ENCODE measurements at places on chromosomes 1 and 21.
A peak's percentile ranks its signal among the peaks of the same experiment; 100 is the strongest.

GRCh38 chr1:224223819-224224714 lies 41.0 kb downstream of the DEGS1 start:
- DNase-seq = peak; percentile 68

- no peak for DNase-seq
These were observed 14.9 kb downstream of the TTC34 start for GRCh38 chr1:2786329-2787162.

GRCh38 chr1:166064313-166064926 lies 102.4 kb downstream of the FAM78B start:
- no peak for DNase-seq

DNA sequence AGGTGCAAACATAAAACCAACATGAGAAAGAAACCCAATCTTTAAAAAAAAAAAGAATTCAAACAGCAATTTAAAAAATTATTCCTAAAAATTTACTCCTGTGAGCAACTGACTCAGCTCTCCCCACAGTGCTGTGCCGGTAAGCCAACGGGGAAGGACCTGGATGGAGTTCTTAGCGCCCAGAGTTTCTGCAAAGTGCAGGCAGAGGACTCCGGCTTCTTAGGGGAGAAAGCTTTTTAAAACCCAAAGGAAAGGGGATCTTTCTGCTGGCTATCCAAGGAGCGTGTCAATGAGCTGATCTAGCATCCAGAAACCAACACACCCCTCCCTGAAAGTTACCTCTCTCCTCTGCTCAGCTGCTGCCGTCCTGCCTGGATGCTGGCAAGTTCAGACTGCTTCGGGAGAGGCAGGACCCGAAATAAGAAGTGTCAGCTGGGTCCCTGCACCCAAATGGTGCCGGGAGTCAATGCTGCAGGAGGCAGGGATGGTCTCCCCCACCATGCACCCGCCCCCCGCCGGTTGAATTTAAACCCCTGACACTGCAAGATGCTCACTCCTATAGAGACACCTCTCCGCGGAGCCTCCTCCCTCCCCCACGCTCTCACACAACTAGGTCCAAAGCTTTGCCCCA lies 32.2 kb upstream of the H6PD start:
- DNase-seq = no peak

DNA sequence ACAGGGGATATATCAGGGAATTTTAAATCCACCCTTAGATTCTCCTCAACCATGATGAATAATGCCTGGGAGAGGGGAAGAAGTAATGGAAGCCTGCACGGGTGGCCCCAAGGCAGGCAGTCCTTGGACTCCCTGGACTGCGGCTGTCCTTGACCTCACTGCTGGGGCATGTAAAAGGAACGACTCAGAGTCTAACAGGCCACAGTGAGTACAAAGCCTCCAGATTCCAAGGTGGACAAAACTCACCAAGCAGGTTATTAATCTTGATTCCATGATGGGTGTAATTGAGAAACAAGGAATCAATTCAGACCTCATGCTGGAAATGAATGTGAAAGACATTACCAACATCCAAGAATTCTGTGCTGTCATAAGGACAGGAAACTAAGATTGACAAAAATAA lies 13.0 kb upstream of the ARHGAP29 start:
- DNase-seq = no peak

DNA sequence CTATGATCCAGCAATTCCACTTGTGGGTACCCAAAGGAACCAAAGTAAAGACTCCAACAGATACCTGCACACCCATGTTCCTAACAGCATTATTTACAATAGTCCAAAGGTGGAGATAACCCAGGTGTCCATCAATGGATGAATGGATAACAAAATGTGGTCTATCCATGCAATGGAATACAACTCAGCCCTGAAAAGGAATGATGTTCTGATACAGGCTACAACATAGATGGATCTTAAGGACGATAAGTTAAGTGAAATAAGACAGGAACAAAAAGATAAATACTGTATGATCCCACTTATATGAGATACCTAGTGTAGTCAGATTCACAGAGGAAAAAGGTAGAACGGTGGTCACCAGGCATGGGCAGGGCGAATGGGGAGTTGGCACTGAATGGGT lies 69.7 kb downstream of the GNG4 start:
- DNase-seq = no peak

DNA sequence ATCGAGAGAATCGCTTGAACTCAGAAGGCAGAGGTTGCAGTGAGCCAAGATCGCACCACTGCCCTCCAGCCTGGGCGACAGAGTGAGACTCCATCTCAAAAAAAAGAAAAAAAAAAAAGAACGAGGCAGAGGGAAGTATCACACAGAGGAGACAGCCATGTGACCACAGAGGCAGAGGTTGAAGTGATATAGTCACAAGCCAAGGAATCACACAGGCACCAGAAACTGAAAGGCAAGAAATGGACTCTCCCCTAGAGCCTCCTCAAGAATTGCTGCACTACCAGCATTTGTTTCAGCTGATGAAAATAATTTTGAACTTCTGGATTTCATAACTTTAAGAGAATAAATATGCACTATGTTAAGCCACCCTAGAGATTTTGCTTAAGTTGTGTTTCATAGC lies 459.6 kb downstream of the PTPRC start:
- no peak for DNase-seq

DNA sequence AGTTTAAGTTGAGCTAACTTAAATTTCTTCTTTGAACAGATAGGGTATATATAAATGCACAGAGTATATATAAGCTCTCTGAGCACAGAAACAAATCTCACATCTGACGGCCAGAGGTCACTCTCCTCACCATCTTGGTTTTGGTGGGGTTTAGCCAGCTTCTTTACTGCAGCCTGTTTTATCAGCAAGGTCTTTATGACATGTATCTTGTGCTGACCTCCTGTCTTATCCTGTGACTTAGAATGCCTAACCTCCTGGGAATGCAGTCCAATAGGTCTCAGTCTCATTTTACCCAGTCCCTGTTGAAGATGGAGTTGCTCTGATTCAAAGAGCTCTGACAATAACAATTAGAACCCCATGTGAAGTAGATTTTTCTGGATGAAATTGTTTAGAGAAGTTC lies 1.6 kb upstream of the MOV10 start:
- no peak for DNase-seq

GRCh38 chr21:42362700-42363099 lies 3.6 kb downstream of the TFF1 start:
- no peak for DNase-seq

DNA sequence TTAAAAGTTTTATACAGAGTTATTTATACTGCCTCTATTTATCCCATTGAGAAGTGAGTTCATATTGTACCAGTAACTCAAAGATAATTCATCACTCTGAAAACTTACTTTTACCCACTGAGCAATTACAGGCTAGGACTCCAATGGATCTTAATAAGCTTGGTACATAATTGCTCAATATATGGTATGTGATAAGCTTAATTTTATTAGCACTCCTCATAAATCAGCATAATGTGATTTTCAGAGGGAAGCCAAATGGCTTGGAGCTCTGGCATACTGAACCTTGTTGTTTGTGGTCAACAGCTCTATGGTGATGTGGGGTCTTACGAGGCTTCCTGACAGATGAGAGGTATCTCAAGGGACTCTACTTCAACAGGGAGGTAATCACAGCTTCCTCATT lies 26.3 kb downstream of the ADAM30 start:
- DNase-seq = no peak

GRCh38 chr1:39737546-39738169 lies 1.0 kb upstream of the PPIE start:
- no peak for DNase-seq

- peak; percentile 83 for DNase-seq
These were observed 71.2 kb downstream of the CASZ1 start for GRCh38 chr1:10724948-10725847.

DNA sequence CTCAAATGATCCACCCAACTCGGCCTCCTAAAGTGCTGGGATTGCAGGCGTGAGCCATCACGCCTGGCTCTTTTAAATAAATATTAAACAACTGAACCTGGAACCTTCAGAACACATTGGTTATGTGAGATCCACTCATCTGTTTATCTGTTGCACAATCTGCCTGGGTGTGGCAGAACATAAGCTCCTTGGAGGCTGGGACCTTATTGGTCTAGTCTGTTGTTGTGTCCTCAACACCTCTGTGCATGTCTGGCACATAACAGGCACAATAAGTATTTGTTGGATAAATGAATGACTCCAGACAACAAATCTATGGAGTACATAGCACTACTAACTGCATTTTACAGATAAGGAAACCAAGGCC lies 4.1 kb upstream of the NBL1 start:
- peak; percentile 49 for DNase-seq

GRCh38 chr1:39214714-39214997 lies 10.2 kb downstream of the MACF1 start:
- no peak for DNase-seq

GRCh38 chr1:167541610-167542009 lies 12.0 kb downstream of the CREG1 start:
- peak; percentile 69 for DNase-seq

Measured in fibroblast of gingiva (primary cell).